Activated naive CD4-positive, alpha-beta T cell treated with anti-CD3 and anti-CD28 coated beads, Interleukin-2, amount 50 U/mL, for 72 hours (primary cell): ENCODE measurements at places on chromosomes 3 and 15. TPM values are rescaled to one million over a fixed set of nuclear protein-coding genes. Genes with fewer than 3 reads are reported as not detected.

The TMEM41A gene
- total RNA-seq: 26.6 TPM

The MAP1A gene
- total RNA-seq: 1.4 TPM

The CLDN1 gene
- 11.4 TPM for total RNA-seq

The PSMD6 gene
- total RNA-seq: 166 TPM

The STARD5 gene
- total RNA-seq: 8.0 TPM

The PARP15 gene
- 23.5 TPM for total RNA-seq

The KCNAB1 gene
- total RNA-seq: not detected

The MYL3 gene
- total RNA-seq: not detected

The SMAD6 gene
- 0.70 TPM for total RNA-seq

The SERP1 gene
- total RNA-seq: 104 TPM

DNA sequence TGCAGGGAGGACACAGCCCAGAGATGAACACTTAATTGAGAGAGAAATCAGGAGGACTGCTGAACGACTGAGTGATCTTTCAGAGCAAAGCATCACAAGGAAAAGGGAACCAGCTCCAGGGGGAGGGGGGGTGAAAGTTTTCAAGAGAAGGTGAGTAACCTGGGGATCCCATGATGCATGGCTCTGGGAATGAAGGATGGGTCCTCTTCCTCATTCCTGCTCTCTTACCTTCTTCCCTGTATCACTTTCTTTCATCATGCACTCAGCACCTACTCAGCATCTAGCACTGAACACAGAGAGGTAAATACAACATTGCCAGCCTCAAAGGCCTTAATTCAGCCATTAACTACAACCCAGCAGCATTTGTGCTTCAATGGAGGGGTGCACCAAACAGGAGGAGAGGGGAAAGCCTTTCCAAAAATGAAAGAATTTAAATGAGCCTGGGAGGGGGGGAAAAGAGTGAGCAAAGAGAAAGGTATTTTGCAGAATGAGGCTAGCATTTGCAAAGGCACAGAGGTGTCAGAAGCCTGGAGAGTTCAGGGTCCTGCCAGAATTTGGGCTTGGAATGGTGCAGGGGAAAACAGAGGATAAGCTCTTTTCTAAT, 427.4 kb downstream of the FOXP1 start:
- DNase-seq: no peak

GRCh38 chr3:161549261-161549660, 52.7 kb downstream of the OTOL1 start:
- no peak for DNase-seq

DNA sequence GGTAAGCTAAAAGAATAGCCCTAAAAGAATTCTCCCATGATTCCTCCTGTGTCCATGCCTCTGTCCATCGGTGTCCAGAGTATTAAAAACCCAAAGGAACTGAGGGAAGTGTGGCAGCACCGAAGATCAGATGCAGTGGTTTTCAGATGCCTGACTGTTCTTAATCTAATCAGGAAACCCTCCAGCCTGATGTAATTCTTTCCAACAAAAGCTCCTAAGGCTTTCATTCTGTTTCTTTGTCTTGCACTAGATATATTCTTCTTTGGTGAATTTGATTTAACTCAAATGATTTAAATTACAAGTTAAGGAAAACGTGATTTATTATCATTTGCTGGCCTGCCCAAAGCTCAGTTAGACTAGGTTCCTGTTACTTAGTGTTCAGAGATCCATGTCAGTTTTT, 71.2 kb downstream of the ARHGAP31 start:
- no peak for DNase-seq

DNA sequence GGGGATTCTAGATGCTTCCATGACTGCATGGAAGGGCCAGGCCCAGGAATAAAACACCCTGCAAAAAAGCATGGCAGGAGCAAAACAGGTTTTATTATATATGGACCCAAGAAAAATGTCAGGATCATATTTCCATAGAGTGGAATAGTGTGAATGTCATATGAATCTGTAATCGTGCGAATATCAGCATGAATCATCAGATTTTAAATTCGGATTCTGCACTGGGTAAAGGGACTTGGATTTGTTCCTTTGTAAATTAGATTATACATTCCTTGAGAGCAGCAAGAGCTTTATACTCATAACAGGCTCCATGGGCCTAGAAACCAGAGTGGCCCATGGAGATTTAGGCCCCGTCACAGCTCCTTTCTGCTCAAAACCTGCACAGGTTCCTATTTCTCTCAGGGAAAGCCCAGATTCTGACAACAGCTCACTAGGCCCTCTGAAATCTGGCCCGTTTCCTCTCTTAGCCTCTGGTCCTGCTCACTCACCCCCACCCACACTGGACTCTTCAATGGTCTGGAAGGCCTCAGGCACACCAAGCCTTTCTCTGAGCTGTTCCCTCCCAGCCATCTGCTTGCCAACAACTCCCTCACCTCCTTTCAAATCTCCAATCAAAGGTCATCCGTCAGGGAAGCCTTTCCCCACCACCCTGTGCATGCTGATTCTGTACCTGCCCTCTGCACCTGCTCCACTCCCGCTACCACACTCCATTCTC, 76.0 kb downstream of the FEM1B start:
- DNase-seq: no peak

DNA sequence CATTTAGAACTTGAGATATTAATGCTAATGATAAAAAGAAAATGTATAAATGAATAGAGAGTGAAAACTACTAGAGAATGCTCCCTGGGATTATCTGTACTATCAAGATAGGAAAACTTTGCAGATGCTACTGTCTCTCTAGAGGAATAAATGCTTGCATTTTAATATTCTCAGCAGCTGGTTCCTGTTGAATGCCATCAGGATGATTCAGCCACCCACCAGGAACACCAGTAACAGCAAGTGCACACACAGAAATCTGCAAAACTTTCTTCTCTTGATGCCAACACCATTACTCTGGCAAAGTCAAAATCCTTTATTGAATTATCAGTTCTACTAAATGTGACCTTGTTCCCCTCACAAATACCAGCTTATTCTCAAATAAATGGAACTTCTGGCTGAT, 148.4 kb downstream of the TIGIT start:
- DNase-seq: no peak

- DNase-seq: peak; percentile 46
Observed at GRCh38 chr3:183252973-183253527, at the start of gene B3GNT5. TSS of gene B3GNT5 (plus strand) at chr3:183253253. CDS start at chr3:183269799, 16,546 bp downstream.

GRCh38 chr3:188335656-188336055, 181.7 kb downstream of the LPP start:
- no peak for DNase-seq

DNA sequence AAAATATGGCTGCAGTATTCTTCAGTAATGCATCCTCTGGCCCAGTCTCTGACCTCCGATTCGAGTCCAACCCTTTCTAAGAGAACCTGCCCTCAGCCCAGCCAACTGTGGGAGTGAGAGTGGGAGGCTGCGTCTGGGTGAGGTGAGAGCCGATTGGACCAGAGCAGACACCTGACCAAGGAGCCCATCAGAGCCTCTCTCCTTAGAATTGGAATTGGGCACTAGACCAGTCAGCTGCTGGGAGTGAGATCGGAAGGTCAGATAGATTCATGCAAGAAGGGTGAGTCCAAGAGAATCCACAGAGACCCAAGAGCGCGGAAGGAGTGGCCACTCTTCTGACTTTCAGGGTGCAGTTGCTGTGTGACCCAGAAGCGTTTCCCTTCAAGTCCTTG, 10.2 kb downstream of the RASL12 start:
- DNase-seq: no peak

DNA sequence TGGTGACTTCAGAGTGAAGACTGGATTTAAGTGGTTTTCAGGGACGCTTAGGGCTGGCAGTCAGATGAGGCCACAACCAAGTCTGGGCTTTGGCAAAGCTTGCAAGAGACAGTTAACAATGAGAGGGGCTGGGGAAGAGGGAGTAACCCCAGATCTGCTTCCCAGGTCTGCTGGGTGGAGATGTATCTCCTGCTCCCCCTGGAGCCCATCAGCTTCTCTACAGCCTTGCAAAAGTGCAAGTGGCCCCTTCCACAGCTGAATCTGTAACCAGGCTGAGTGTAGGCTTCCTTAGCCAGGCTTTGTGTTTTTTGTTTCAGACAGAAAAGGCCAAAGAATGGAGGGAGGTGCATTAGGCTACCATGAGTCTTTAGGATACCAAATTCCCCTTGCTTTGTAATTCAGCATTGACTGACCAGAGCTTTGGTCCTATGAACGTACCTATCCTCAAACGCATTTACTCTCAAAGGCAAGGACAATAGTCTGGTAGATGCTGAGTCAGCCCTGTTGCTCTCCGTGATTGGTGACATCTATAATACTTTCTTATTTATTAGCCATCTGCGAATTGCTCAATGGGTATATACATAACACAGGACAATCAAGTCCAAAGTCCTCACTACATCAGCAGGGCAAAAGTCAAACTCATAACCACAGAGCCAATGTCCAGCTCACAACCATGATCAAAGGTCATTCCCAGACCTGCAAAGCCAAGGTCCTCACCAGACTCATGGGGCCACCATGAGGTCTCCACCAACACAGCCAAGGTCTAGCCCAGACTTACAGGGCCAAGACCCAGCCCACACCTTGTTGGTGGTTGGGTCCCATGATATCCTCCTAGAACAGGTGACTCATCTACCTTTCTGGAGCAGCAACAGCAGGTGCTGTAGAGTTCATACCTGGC, 17.1 kb downstream of the CCDC13 start:
- no peak for DNase-seq

DNA sequence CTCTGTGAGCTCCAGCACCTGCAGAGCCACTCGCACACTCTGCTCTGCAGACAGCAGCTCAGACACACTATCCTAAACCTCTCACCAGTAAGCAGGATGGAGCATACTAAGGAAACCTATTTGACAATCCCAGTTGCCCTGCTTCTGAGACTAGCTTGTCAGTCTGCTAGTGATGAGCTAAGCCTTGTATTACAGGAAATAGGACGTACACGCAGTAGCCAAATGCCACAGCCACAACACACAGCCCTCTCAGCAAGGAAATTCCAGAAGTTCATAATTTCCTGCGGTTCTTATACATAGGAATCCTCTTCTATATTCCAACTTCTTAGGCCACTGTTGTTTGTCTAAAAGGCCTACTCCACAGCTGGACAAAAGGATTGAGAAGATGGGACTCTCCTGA, 74.5 kb downstream of the MYLK start:
- DNase-seq: no peak

- no peak for DNase-seq
Observed at GRCh38 chr3:57281715-57282114, 10.8 kb downstream of the ASB14 start.

DNA sequence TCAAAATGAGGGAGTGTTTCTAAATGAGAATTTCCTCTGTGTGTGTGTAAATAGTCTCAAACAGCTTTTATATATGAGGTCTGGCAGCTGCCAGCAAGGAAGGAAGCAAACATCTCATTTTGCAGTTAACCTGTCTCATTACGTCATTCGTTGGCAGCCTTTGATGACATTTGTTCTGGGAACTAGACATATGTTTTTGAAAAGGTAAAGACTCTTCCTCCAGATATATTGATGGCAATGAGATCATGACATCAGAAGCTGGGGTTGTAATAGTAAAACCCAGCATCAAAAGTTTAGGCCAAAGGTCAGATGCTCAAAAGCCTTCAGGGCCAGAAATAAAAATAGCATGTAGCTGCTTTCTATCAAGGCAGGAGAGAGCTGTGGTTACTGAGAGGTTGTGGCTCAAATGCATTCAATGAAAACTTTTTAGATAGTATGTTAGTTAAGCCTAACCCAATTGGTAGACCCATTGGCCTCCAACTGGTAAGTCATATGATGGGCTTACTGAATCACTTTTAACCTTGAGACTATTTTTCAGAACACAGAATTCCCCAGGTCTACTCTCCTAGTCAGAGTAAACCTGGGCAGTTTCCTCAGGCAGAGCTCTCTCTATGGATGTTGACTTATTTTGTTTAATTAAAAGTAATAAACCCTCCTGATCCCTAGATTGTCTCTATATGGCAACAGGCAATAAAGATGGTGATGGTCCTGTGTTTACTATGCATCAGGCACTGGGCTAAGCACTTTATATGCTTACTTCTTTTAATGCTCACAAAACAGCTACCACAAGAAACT, 386.5 kb upstream of the CFAP20DC start:
- no peak for DNase-seq

- no peak for DNase-seq
Observed at GRCh38 chr3:72318504-72319193, 529.6 kb downstream of the SHQ1 start.

DNA sequence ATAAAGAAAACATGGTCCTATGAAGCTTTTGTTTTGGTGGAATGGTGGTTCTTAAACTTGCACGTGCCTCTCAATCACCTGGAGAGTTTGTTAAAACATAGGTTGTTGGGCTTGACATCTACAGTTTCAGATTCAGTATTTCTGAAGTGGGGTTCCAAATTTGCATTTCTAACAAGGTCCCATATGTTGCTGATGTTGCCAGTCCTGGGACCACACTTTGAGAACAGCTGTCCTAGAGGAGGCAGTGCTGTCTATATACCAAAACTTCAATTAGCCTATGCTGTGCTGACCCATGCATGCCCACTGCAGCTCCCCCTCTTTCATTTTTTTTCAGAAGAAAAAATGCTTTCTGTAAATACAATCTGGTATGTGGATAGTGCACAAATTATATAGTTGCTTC, 31.3 kb downstream of the ALCAM start:
- no peak for DNase-seq
